T-helper 17 cell (primary cell): ENCODE measurements at places on chromosomes 2 and 18.

DNA sequence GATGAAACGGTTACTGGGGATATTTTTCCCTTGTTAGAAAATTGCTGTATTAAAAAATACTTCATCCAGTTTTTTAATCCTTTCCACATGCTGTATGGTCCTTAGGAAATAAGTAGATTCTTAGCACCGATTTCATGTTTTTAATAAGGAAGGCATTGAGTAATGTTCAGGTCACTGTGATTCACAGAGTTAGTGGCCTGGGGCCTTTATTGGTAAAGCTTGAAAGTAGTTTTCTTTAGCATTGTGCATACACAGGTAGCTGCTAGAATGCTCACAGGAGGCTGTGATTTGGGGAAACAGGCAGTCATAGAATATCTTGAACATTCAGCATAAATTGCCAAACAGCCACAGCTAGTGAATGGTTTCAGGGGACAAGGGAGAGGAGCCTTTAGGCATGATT, 79.8 kb downstream of the XRCC5 start:
- no peak for DNase-seq

DNA sequence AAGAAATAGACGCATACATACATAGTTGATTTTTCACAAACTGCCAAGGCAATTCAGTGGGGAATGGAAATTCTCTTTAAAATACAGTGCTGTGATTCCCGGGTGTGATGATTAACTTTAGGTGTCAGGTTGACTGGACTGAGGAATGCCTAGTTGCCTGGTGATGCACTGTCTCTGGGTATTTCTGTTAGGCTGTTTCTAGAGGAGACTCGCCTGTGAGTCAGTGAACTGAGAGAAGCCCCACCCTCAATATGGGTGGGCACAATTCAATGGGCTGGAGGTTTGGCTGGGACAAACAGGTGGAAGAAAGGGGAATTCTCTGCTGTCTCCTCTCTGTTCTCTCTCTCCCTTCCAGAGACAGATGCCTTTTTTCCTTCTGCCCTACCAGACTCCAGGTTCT, 187.6 kb downstream of the ARHGAP28 start:
- DNase-seq: no peak

- no peak for DNase-seq
Observed at GRCh38 chr18:3603421-3604234, 153.7 kb downstream of the TGIF1 start.

- DNase-seq: no peak
Observed at GRCh38 chr2:45218931-45219339, 209.7 kb upstream of the SIX2 start.

- no peak for DNase-seq
Observed at GRCh38 chr2:20539133-20539719, 92.4 kb downstream of the RHOB start.

GRCh38 chr18:62331581-62332356, 6.7 kb downstream of the TNFRSF11A start:
- no peak for DNase-seq

- DNase-seq: no peak
Observed at GRCh38 chr2:47534179-47534919, 131.4 kb downstream of the MSH2 start.

- DNase-seq: no peak
Observed at GRCh38 chr2:240965905-240966456, 32.4 kb upstream of the SNED1 start.

DNA sequence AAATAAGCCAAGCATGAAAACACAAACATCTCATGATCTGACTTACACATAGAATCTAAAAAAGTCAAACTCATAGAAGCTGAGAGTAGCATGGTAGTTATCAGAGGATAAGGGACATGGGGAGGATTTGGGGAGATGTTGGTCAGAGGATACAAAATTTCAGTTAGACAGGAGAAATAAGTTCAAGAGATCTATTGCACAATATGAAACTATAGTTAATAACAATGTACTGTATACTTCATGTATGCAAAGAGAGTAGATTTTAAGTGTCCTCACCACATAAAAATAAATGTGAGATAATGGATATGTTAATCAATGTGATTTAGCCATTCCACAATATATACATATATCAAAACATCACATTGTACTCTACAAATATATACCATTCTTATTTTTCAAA, 10.0 kb upstream of the ASNSD1 start:
- DNase-seq: no peak

DNA sequence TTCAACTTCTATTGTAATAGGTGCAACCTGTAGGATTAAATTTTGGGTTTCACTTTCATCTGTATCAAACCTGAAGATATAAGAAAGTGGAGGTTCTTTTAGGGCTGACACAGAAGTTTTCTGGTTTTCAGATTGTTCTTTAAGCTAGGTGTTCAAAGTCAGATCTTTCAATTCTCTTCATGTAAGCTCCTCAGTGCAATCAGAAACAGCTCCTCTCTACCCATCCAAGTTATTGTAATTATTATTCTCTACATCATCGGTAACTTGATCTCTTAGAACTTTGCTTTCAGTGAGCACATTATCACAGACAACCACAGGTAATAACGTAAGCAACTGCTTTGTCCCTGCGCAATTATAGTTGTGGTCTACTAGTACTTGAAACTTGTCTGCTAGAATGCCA, 179.4 kb downstream of the MYCN start:
- no peak for DNase-seq

DNA sequence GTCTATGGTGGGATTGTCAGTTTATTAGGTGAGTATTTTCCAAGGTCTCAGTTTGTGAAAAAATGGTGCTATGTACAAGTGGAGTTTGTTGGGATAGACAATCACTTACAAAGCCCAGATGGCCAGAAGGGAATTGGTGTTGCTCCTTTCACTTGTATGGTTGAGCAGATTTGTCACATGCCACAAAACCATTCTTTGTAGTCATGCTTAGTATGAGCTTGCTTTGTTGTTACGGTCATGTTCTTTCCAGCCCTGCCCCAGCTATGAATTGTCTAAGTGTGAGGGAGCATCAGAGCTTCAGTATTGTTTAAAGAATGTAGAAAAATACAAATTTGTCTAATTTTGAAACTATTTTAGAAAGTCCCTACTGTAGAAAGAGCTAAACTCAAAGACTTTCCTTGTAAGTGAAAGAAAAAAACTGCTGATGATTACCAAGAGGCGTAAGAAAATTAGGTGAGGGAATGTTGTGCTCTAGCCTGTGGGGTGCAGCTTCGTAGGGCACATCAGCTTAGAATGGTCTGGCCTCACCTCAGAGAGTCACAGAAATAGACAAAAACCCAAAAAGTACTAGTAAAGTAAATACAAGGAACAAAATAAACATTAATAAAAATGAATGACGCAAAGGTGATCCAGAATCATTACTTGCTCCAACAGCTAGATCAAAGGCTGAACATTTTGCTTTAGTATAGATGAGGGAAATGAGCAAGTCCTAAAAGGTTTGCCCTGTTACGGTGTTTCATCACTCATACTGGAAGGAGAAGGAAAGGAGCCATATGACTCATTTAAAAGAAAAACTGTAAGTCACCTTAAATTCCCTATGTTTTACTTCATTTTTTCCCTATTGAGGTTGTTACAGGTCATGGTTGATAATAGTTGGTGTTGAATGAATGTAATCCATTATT, 9.2 kb downstream of the TGIF1 start:
- no peak for DNase-seq

DNA sequence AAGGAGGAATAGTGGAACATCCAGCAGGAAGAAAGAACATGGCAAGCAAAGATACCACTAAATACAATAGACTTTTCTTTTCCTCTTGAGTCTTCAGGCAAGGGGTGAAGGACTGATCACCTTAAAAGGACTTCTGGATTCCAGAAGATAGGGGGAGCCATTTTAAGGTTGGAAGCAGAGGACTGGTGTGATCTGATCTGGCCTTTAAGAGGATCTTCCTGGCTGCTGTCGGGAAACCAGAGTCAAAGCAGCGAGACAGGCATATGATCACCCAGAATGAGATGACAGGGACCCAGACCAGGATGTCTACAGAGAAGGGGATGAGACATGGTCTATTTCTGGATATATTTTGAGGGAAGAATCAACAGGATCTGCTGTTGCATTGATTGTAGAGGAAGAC, 558.0 kb downstream of the STK39 start:
- no peak for DNase-seq

DNA sequence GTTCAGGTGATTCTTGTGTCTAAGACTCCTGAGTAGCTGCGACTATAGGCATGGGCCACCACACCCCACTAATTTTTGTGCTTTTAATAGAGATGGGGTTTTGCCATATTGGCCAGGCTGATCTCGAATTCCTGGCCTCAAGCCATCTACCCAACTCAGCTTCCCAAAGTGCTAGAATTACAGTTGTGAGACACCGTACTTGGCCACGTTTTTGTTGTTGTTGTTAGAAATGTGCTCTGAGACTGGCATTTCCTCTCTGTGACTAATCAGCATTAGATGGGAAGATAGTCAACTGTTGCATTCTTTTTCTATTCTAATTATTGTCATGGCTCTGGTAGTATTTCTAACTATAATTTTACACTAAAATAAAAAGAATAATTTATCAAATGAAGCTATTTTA, 191.7 kb downstream of the CAMKMT start:
- no peak for DNase-seq

GRCh38 chr18:57839942-57840381, 36.8 kb upstream of the ATP8B1 start:
- no peak for DNase-seq

- DNase-seq: no peak
Observed at GRCh38 chr2:230930928-230931555, 6.0 kb upstream of the GPR55 start.
